ENCODE measurements at places on chromosomes 6 and 20.

GRCh38 chr6:162315291-162315690 lies 412.3 kb downstream of the PRKN start:
- no peak for DNase-seq

GRCh38 chr6:93820465-93821082 lies 401.2 kb upstream of the EPHA7 start:
- no peak for DNase-seq

DNA sequence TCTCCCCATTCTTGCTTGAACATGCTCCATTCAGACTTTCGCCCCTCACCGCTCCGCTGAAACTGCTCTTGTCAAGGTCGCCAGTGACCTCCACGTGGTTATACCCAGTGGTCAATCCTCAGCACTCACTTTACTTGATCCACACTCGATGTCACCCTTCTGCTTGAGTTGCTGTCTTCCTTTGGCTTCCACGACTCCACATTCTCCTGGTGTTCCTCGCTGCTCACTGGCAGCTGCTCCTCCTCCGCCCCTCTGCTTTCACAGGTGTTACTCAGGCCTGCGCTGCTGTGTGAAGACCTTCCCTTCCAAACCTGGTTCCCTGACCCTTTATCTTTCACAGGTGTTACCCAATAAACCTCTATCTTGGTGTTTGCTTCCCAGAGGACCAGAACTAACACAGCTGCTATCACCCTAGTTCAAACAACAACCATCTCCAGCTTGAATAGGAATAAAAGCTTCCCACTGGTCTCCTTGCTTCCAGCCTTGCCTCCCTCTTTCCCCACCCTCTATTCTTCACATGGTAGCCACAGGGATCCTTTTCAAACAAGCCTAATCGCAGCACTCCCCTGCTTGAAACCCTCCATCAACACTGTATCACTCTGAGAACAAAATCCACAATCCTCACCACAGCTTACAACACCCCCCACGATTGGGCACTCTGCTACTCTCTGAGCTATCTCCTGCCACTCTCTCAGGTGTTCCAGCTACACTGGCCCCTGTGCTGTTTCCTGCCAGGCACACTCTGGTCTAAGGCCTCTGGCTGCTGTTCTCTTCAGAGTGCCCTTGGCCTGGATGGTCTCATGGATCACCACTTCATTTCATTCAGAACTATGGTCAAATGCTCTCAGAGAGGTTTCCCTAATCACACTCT lies 10.7 kb downstream of the PPIL1 start:
- no peak for DNase-seq

GRCh38 chr6:22622351-22622750 lies 53.0 kb downstream of the HDGFL1 start:
- no peak for DNase-seq

DNA sequence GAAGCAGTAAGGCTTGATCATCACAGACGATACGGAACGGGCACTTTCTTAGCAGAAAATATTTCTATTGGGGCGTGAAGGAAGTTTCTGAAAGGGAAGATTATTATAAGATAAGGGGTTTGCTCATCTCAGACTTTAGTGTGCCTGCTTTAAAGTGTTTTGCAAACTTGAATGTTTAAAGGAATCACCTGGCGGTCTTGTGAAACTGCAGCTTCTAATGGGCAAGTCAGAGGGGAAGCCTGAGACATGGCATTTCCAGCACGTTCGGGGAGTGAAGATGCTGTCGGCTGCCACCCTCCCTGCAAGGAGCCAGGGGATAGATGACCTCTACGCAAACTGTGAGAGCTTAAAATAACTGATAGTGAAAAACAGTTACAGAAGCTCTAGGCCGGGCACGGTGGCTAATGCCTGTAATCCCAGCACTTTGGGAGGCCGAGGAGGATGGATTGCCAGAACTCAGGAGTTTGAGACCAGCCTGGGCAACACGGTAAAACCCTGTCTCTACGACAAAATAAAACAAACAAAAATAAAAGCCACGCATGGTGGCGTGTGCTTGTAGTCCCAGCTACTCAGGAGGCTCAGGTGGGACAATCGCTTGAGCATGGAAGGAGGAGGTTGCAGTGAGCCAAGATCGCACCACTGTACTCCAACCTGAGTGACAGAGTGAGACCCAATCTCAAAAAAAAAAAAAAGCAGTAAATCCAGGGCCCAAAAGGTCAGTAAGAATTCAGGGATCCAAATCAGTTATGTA lies 2.3 kb upstream of the KIF16B start:
- no peak for DNase-seq

- no peak for DNase-seq
Measured at GRCh38 chr6:14193524-14193923, 76.0 kb downstream of the CD83 start.

DNA sequence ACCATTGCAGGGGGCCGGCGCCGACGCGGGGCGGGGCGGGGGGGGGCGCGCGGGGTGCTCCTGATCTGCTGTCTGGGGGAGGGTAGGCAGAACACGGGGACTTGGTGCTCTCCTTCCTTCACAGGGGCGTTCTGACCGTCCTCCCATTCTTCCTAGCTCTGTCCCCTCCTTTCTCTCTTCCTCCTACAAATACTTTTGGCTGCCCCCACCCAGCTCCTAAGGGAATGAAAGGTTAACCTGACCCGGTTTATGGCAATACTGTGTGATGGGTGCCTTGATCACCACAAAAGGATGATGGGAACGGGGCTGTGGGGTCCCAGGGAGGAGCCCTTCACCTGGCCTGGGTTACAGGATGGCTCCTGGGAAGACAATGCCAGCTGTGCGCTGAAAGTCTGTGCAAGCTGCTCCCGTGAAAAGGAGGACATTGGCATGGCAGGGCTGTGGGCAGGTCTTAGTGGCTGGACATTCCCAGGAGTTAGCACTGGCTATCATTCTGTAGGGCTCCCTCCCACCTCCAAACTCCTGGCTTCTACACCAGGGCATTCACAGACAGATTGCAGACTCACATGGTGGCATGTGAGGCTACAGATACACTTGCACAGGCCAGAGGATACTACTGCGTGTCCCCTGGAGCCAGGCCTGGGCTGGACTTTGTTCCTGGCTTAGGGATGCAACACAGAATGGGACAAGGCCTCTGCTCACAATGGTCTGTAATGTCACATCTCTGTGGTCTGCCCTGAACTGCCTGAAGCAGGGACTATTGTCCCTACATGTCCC lies 1.9 kb upstream of the TPD52L2 start:
- DNase-seq: no peak

DNA sequence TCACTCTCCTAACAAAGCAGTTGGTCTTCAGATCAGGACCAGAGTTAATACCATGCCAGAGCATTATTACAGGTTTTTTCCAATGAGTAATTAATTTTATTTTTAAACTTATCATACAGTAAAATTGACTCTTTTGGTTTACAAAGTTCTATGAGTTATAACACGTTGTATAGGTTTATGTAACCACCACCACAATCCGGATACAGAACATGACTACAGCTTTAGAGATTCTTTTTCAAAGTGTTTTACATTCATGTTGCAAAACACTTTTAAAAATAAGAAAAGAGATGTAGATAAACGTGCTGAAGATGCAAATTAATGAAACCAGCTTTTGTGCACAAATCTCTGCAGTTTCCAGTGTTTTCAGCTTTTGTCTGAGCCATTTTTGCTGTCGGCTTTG lies 1.5 kb upstream of the TPBG start:
- DNase-seq: no peak

GRCh38 chr6:164294047-164294784 lies 879.7 kb downstream of the QKI start:
- DNase-seq: no peak

- no peak for DNase-seq
Measured at GRCh38 chr6:139380611-139381010, 6.2 kb upstream of the CITED2 start.

- DNase-seq: no peak
Measured at GRCh38 chr6:168290095-168290494, 29.5 kb downstream of the DACT2 start.

GRCh38 chr6:125913864-125914351 lies 42.7 kb upstream of the HINT3 start:
- peak; percentile 94 for DNase-seq

DNA sequence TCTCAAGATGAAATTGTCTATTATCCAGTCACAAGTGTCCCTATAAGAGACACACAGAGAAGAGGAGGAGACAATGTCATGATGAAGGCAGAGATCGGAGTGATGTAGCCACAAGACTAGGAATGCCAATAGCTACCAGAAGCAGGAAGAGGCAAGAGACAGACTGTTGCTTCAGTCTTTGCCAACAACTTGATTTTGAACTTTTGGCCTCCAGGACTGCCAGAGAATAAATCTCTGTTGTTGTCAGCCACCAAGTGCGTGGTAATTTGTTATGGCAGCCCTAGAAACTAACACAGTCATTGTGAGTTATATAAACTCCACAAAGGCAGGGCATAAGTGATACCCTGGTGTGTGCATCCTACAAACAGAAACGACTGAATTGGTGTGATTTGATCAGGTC lies 517.0 kb downstream of the BTBD3 start:
- no peak for DNase-seq

DNA sequence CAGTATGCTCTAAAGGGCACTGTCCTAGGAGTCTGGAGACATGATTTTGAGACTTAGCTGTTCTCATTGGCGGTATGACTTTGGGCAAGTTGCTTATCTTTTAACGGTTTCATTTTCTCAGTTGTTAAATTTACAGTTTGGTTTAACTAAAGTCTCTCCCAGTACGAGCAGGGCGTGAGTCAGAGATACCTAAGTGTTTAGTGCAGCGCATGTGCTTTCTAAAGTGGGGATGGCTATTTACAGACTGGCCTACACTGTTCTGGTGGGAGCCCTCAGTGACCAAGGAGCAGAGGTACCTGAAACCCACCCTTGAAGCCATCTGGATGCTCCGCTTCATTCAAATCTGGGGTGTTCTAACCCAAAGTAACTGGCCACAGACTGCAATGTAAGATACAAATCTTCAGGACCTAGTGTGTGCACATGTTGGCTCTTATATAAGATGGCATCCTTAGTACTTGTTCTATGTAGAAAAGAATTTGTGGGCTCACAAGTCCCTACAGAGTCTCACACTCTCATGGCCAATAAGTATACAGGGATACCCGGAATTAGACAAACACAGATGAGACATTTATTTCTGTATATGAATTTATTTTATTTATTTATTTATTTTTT lies 10.7 kb downstream of the MSH5 start:
- DNase-seq: no peak

DNA sequence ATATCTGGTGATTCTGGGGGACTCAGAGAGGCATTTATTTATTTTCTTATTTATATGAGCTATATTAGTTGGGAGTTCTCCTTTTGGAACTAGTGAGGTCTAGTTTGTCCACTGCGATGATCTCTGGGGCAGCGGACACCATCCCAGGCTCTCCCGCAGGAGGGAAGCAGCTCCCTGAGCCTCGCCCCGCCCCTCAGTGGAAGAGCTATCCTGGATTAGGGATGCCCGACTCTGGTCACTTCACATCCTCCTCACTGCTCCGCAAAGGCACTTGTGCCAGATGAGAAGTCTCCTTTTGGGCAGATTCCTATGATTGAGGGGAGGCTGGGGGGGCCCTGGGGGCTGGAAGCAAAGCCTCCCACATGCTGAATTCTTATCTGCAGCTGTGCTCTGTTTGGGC lies 3.6 kb upstream of the MAS1 start:
- DNase-seq: no peak

GRCh38 chr20:40724566-40724965 lies 35.5 kb upstream of the MAFB start:
- DNase-seq: no peak

DNA sequence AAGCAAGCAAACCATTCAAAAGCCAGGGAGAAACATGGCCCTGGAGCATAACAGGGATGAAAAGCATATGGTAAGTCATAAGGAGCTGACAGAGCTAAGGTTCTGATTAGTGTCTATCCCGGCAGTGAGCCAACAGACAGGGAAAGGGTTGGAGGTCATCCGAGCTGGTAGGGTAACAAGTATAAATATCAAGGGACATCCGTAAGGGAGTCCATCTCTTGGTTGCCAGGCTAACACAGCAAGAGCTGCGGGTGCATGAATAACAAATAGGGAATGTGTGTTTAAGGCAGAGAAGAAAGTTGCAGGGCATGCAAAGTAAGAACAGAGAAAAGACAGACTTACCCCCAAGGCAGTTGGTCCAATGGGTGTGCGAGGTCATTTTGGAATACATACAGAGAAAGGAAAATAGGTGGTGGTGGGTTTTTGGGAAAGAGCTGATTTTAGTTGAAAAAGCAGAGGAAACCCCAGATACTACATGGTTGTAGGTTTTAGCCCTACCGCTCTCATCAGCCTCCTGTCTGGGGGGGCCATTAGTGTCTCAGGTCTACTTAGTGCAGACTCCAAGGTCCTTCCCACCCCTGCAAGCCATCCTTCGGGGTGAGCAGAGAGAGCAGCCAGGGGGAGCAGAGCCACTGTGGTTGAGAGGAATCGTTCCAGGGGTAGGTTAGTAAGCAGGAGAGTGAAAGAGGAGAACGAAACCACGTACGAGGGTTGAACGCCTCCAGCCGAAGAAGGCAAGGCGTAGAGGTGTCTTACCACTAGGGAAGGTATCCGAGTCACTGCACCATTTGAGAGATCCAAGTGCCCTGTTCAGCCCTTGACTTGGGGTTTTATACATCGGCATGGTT lies at the start of gene ERVFRD-1:
ERVFRD-1 (minus strand) TSS at position 805 of the 848 bp plus-strand sequence. CDS start 6,415 bp downstream, outside the sequence.
- no peak for DNase-seq

GRCh38 chr20:39282619-39283092 lies 320.5 kb downstream of the DHX35 start:
- no peak for DNase-seq

All from AG04450 (cell line).